ENCODE measurements at places on chromosomes 4 and X.

GRCh38 chr4:73860181-73860580 lies 7.1 kb downstream of the PF4V1 start:
- H3K27me3 ChIP-seq: no peaks in the 10 kb centered on the region
- H3K36me3 ChIP-seq: no peaks in the 10 kb centered on the region
- no peaks in the 10 kb centered on the region for H3K4me1 ChIP-seq
- no peak overlapping the region for H3K27ac ChIP-seq
- DNase-seq: no peak
- H3K4me3 ChIP-seq: no peak overlapping the region

DNA sequence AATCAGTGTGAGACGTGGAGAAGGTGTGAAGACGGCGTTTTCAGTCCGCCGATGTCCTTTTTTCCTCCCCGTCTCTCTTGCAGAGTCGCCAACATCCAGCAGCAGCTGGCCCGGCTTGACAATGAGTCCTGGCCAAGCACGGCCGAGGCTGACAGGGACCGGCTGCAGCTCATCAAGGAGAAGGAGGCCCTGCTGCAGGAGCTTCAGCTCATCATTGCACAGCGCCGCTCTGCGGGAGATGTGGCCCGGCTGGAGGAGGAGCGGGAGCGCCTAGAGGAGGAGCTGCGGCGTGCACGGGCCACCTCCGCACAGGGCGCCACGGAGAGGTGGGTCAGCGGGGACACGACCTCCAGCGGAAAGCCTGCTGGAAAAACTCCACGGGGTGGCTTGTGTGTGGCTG lies 47.1 kb upstream of the CLCN4 start:
- no peak for DNase-seq
- no peak overlapping the region for H3K4me3 ChIP-seq
- H3K27me3 ChIP-seq: peaks cover 9% of the 10 kb centered on the region

- no peak overlapping the region for H3K27ac ChIP-seq
- no peaks in the 10 kb centered on the region for H3K27me3 ChIP-seq
- H3K36me3 ChIP-seq: no peaks in the 10 kb centered on the region
- no peak overlapping the region for H3K4me3 ChIP-seq
- DNase-seq: no peak
Observed at GRCh38 chr4:176981551-176981950, 188.8 kb upstream of the VEGFC start.

DNA sequence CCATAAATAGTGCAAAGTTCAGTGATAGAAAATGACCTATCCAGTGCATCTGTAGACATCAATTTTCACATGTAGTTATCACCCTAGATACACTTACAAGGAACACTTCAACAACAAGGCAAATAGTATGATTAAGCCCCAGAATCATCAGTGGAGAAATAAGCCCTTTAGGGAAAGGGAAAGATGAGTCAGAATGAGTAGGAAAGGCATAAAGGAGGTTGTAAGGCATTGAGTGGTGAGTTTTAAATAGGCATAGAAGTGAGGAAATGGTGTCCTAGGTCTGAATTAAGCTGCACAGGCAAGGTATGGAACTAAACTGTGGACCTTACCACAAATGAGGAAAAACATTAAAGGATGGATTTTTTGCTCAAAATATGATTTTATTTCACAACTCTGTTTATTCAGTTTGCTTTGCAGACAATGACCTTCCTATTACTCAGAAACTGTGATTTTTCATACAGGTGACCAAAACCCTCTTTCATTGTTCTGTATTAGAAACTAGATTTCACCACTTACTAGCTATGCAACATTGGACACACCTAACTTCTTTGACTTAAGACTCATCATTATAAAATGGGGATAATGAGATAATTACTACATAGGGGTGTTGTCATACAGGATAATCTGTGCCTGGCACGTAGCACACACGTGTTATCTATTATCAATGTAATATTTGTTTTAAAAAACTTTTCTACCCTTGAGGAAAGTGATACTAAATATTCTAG lies 57.0 kb upstream of the MAP9 start:
- no peak for DNase-seq
- H3K27me3 ChIP-seq: no peaks in the 10 kb centered on the region
- no peaks in the 10 kb centered on the region for H3K4me1 ChIP-seq
- H3K36me3 ChIP-seq: no peaks in the 10 kb centered on the region
- no peak overlapping the region for H3K4me3 ChIP-seq

- H3K4me3 ChIP-seq: no peak overlapping the region
- H3K4me1 ChIP-seq: no peaks in the 10 kb centered on the region
- no peak for DNase-seq
- H3K27ac ChIP-seq: no peak overlapping the region
- H3K36me3 ChIP-seq: peaks cover 11% of the 10 kb centered on the region
Observed at GRCh38 chr4:5785806-5786680, 75.0 kb downstream of the EVC start.

DNA sequence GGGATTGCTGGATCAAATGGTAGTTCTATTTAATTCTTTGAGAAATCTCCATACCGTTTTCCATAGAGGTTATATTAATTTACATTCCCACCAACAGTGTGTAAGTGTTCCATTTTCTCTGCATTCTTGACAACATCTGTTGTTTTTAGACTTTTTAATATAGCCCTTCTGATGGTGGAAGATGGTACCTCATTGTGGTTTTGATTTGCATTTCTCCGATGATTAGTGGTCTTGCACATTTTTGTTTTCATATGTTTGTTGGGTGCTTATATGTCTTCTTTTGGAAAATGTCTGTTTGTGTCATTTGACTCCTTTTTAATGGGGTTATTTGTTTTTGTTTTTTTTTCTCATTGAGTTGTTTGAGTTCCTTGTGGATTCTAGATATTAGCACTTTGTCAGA lies 75.3 kb upstream of the PUDP start:
- no peak for DNase-seq
- H3K27ac ChIP-seq: no peak overlapping the region
- H3K27me3 ChIP-seq: no peaks in the 10 kb centered on the region

DNA sequence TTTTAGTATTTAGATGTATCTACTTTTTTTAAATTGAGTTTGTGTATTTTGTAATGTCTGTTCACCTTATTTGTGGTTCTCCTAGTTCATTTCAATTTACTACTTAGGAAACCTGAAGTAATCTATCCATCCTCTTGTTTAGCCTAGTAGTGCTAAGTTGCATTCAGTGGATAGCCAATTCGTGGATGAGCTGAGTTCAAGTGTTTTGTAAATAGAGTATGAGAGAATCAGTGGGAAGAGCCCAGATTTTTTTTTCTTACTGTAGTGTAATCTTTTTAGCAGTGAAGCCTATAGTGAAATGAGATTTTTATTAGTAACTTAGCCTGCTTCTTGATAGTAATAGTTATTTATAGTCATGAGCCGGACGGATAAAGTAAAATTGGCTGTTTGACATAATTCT lies 21.7 kb downstream of the STAG2 start:
- H3K4me1 ChIP-seq: no peaks in the 10 kb centered on the region
- H3K27me3 ChIP-seq: no peaks in the 10 kb centered on the region
- no peak for DNase-seq
- no peaks in the 10 kb centered on the region for H3K36me3 ChIP-seq
- no peak overlapping the region for H3K4me3 ChIP-seq

DNA sequence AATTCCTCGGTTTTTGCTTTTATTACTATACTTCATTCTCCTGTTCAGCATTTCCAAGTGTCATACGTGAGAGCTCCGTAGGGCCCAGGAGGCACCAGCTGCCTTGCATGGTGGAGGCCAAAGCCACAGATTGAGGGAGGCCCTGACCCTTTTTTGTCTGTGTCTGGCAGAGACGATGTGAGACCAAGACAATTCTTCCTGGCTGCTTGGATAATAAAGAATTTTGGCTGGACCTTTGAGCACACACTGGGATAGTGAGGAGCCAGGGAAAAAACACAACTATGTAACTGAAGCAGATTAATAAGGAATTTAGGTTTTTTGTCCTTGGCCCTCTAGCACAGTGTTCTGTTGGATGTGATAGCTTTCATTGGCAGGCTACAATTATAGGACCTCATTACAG lies 161.0 kb downstream of the CPXCR1 start:
- no peak overlapping the region for H3K4me3 ChIP-seq
- H3K27me3 ChIP-seq: no peaks in the 10 kb centered on the region
- H3K4me1 ChIP-seq: no peaks in the 10 kb centered on the region
- DNase-seq: no peak

DNA sequence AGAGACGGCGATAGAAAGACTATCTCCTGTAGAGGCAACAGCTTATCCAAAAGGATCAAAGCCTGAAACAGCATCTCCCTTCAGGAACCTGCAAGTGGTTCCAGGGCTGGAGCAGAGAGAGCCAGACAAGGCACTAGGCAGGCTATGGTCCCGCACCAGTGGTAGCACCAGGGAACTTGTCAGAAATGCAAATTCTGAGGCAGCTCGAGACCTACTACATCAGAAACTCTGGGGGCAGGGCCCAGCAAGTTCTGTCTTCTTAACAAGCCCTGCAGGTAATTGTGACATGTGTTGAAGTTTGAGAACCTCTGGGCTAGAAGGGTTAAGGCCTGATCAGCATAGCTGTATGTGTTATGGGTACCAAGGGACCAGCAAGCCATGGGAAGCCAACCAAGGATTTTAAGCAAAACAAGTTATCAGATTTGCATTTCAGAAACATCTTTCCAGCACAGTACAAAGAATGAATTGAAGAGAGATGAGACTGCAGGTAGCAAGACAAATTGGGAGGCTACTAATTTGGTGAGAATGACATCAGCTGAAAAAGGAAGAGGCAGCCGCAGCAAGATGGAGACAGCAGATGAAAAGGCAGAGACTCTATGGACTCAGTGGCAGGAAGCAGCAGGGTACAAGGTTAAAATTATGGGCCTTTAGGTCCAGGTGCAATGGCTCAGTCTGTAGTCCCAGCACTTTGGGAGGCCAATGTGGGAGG lies 139.7 kb downstream of the TSPAN5 start:
- no peaks in the 10 kb centered on the region for H3K27me3 ChIP-seq
- no peaks in the 10 kb centered on the region for H3K36me3 ChIP-seq
- DNase-seq: no peak
- H3K27ac ChIP-seq: peak overlapping the region; percentile 58

DNA sequence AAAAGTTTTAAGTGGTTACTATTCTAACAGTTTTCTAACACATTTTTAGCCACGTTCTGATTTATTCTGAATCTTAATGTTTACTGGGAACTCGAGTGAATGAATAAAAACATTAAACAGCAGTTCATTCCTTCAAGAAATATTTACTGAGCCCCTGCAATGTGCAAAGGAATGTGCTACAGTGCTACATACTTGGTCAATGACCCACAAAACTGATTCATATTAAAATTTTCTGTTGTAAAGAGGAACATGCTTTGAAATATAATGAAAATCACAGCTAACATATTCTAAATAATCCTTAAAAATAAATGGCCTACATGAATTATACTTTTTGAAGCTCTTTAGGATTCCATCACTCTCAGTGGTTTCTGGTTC lies 78.7 kb downstream of the ARAP2 start:
- H3K4me3 ChIP-seq: no peak overlapping the region
- H3K27me3 ChIP-seq: no peaks in the 10 kb centered on the region
- no peaks in the 10 kb centered on the region for H3K4me1 ChIP-seq
- peaks cover 4% of the 10 kb centered on the region for H3K36me3 ChIP-seq
- no peak for DNase-seq
- no peak overlapping the region for H3K27ac ChIP-seq

- no peaks in the 10 kb centered on the region for H3K27me3 ChIP-seq
- no peaks in the 10 kb centered on the region for H3K4me1 ChIP-seq
- no peak for DNase-seq
Observed at GRCh38 chrX:44435047-44435446, 91.6 kb upstream of the EFHC2 start.

DNA sequence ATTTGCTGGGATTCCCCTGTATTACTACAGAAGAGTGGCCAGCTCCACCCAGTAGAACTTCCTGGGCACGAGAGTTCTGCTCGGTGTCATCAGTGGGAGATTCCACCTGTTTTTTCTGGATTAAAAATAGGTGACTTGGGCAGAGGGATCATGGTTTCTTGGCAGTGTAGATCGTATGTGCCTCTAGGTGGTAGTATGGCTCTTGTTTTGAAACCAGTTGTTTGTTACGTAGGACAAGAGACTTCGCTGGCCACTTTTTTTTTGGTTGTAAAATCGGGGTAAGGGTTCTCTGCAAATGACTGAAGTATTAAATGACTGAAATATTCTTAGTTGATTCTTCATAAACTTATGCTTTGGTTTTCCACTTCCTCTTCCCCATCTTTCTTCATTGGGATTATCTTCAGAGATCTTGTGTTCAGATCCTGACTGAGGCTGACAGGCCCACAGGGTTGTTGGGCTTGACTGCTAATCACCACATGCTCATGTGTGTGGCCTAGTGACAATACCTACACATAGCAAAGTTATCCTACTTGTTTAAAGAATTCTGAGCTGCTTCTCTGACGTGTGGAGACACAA lies 43.8 kb upstream of the WDR1 start:
- no peaks in the 10 kb centered on the region for H3K27me3 ChIP-seq
- no peak for DNase-seq
- H3K4me3 ChIP-seq: no peak overlapping the region

DNA sequence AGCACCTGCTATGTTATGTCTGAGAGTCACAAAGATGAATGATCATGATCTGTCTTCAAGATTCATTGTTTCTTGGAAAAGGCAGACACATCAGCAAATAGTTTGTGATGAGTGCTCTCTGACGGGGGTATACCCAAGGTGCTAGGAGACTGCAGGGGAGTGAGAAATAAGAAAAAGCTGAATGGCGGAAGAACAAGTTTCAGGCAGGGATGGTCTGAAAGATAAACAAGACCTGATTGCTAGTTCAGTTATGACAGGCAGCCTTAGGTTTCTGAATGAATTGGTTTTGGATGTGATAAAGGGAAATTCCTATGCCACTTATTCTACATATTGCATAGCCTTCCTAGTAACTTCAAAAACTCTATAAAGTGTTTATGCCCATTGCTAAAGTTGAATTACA lies 327.0 kb upstream of the DKK2 start:
- no peak for DNase-seq
- no peaks in the 10 kb centered on the region for H3K27me3 ChIP-seq
- no peak overlapping the region for H3K27ac ChIP-seq
- no peaks in the 10 kb centered on the region for H3K36me3 ChIP-seq
- H3K4me3 ChIP-seq: no peak overlapping the region

DNA sequence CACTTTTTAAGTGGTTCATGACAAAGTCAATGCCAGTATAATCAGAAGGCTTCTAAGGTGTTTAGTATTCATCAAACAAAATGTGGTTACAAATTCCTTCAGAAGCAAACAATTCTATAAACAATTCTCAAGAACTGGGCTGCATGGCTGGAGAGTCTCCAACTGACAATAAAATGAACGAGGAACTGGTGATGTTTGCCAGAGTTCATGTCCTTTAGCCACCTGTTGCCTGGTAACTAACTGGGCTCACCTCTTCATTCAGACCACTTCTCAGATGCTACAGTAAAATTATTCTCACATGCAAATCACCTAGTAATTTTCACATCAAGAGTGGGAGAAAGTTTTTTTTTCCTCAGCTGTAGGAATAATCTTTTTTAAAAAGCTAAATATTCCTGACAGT lies 53.3 kb downstream of the CAMK2D start:
- peaks cover 2% of the 10 kb centered on the region for H3K4me1 ChIP-seq
- no peak overlapping the region for H3K27ac ChIP-seq
- no peak overlapping the region for H3K4me3 ChIP-seq
- no peaks in the 10 kb centered on the region for H3K27me3 ChIP-seq
- H3K36me3 ChIP-seq: no peaks in the 10 kb centered on the region

GRCh38 chrX:53681661-53682060 lies 4.9 kb downstream of the HUWE1 start:
- no peaks in the 10 kb centered on the region for H3K27me3 ChIP-seq
- no peak for DNase-seq
- no peak overlapping the region for H3K4me3 ChIP-seq

GRCh38 chrX:97968376-97969163 lies 1084.9 kb downstream of the RPA4 start:
- no peaks in the 10 kb centered on the region for H3K36me3 ChIP-seq
- no peak overlapping the region for H3K4me3 ChIP-seq
- H3K4me1 ChIP-seq: no peaks in the 10 kb centered on the region

- H3K4me1 ChIP-seq: no peaks in the 10 kb centered on the region
- no peak for DNase-seq
- H3K4me3 ChIP-seq: no peak overlapping the region
- no peaks in the 10 kb centered on the region for H3K36me3 ChIP-seq
- H3K27ac ChIP-seq: no peak overlapping the region
Observed at GRCh38 chr4:31016322-31017061, 296.3 kb downstream of the PCDH7 start.

Measured in spinal cord (tissue), 10 donors.